Left kidney (tissue), 8 donors: ENCODE measurements at places on chromosomes 16 and 17.
A peak's percentile ranks its signal among the peaks of the same experiment; 100 is the strongest.

GRCh38 chr16:57773019-57773418, 29.3 kb downstream of the KIFC3 start:
- DNase-seq: no peak

GRCh38 chr17:21482189-21482865, 106.2 kb downstream of the KCNJ12 start:
- DNase-seq: no peak

- DNase-seq: no peak
Measured at GRCh38 chr17:62775876-62776275, 32.2 kb downstream of the MARCHF10 start.

DNA sequence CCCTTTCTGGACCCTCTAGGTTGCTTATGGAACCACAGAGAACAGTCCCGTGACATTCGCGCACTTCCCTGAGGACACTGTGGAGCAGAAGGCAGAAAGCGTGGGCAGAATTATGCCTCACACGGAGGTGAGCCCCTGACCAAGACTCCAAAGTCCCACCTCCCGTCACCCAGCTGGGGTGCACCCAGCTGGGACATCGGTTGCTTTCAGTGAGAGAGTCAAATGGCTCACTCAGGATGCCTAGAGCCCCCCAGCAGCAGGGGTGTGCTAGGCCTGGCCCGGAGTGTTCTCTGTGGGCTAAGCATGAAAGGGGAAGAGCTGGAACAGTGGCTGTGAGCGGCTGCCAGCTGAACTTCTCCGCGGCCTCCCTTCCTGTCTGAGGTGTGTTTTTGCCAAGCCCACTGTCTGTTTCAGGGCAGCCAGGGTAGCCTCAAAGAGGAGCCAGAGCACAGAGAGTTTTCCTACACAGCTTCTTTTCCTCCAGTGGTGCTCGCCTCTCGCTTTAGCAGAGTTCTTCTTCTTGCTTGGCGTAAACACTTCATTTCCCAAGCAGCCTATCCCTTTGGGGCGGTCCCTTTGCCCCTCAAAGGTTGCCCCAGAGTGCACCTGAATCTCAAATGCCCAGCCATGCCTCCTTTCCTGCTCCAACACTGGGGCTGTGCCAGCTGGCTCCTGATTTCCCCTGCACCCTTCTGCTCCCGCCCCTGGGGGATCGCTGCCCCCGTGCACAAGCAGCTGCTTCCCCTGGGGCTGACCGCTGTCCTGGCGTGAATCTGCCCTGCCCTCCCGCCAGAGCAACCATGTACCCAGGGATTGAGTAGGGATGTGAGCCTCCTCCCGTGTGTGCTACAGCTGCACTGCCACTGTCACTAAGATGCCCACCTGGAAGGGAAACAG, 2.6 kb upstream of the CHAD start:
- DNase-seq: no peak

DNA sequence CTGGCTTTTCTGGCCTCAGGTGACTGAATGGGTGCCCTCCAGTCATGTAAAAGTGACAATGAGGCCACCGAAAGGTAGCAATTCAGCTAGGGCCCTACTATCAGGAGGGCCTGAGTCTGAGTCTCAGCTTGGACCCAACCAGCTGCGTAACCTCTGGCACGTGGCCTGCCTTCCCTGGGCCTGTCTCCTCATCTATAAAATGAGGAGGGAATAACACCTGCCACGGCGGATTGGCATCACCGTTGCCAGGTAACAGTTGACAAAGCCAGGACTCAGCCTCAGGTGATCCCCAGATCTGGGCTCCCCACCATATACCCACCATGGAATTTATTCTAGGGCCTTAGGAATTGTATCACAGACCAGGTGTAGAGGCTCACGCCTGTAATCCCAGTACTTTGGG, 217.1 kb downstream of the KATNIP start:
- DNase-seq: no peak

- no peak for DNase-seq
Measured at GRCh38 chr17:5862395-5862794, 207.8 kb upstream of the WSCD1 start.

- DNase-seq: no peak
Measured at GRCh38 chr17:12282056-12282455, 261.4 kb downstream of the MAP2K4 start.

GRCh38 chr17:17816831-17817551, 19.8 kb downstream of the SREBF1 start:
- no peak for DNase-seq

DNA sequence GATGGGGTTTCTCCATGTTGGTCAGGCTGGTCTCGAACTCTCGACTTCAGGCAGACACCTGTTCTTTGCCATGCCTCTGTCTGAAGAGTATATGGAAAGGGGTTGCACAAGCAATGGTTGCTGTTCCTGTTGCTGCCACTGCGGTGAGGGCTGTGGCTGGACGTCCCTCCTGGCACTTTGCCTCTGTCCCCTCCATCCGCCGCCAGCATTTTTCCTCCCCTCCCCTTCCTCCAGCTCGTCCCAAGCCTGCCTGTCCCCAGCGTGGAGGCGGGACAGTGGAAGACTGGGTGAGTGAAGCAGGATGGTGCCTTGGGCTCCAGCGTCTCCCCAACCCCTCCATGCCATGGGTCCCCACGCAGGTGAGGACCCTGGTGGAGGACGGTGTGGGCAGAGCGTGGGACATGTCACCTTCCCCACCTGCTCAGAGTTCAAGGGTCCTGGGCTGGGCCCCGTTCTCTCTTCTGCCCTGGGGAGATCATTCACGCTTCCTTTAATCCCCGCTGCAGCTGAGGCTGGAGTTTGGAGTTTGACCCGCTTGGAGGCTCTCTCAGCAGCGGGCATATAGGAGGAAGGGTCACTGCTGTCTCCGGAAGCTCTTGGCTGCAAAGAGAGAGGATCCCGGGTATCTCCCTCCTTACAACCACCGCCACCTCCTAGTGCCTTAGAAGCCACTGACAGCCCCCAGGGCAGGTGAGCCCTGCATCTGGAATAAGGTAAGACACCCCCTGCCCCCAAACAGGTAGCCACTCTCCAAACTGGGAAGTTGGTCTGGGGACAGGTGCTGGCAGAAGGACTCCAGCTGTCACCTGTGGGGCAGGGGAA, at the start of gene SLC5A11:
Gene SLC5A11 (plus strand): TSS at position 238 of the 822 bp plus-strand sequence. CDS start 12,681 bp downstream, outside the sequence.
- no peak for DNase-seq

DNA sequence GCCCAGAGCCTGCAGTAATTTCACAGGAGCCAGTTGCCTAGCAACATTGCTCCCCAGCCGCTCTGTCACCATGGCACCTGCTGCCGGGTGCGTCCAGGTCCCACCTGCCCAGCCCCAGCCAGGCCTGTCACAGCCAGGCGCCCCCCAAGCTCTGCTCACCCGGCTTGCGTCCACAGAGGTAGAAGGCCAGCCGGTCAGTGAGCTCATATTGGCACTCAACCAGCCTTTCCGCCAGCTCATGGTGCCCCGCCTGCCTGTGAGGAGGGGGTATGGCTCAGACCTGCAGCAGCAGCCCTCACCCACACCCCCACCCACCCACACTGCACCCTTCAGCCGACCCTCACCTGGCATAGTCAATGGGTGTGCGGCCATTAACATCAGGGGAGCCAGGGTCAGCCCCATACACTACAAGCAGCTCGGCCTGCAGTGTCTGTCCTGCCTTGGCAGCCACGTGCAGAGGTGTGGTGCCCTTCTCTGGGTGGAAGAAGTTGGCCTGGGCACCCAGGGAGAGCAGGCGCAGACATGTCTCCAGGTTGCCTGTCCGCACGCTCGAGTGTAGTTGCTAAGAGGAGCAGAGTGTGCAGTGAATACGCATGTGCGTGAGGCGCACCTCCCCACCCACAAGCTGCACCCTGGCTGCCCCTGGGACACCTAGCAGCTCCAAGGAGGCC, 7.7 kb downstream of the GIT1 start:
- DNase-seq: no peak

DNA sequence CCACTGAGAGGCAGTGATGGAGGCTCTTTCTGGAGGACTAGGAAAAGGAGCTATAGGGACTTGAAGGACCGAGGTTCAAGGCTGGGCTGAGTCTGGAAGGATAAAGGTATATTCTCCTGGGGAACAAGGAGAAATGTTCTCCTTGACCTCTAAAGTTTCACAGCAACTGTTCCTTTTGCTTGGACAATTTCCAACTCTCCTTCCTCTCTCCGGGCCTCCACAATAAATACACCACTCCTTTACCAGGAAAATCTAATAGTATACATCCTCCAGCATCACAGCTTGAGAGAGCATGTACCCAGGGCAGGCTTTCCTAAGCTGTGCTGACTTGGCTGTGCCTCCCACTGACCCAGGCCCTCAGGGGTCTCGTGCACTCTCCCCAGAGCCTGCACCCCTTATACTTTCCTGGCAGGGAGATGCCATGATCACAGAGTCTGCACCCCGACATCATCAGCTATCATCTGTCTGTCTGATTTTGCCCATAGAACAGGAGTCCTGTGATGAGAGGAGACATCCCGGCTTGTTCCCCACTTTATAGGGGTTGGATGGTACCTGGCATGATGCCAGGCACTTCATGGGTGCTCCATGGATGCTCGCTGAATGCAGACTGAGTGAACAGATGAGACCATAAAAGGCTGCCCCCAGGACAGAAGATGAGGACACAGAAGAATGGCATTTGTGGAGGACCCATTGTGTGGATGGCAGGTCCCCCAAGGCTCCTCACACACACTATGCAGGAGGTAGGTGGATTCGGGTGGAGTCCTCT, 582.6 kb upstream of the CDH5 start:
- DNase-seq: no peak

- DNase-seq: peak; percentile 54
Measured at GRCh38 chr17:28725660-28726225, 290 bp downstream of the TLCD1 start.

DNA sequence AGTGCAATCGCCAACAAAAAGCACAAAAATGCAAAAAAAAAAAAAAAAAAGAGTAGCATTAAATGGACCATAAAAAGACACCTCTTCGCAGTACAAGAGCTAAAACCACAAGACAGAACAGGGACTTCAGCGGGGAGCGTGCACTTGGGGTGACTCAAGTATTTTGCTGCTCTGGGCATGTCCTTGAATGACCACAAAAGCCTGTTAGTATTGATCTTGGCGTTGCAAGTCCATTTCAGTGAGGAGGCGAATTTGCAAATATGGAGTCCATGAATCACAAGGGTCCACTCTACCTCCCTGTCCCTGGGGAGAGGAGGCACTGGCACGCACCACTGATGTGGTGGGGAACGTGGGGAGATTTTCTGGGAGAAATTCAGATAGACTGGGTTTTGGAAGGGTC, 78.9 kb downstream of the CNGB1 start:
- DNase-seq: no peak

GRCh38 chr17:75587675-75588595, at the start of gene MYO15B:
Gene MYO15B (plus strand): TSS chr17:75587800. CDS start chr17:75588058, 258 bp downstream.
- peak; percentile 70 for DNase-seq

GRCh38 chr17:11244776-11245175, 3.8 kb downstream of the SHISA6 start:
- DNase-seq: no peak

DNA sequence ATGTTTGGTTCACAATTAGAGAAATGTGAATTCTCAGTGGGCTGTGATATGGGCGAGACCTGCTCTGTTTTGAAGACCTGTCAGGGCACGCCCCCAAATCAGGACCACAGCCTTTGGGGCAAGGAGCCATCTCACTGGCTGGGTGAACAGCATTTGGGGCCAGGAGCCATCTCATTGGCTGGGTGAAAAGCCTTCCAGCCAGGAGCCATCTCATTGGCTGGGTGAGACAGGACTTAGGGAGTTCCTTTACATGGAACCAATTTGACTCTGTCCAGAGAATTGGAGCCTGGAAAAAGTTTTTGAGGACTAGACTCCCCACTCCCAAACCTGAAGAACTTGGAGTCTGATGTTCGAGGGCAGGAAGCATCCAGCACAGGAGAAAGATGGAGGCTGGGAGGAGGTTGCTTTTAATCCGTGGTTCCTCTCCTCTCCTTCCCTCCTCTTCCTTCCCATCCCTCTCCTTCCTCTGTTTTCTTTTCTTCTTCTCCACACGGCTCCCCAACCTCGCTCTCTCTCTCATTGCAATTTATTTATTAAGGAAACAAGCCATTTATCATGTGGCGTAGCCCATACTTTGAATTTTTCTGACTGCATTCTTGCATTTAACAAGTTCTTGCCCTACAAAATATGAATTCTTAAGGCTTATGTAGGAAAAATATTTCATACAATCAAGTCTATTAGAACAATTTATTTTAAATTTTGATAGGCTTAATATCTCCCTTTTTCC, 19.7 kb downstream of the FOXL1 start:
- no peak for DNase-seq

- no peak for DNase-seq
Measured at GRCh38 chr16:595942-596735, 6.3 kb downstream of the RAB40C start.

DNA sequence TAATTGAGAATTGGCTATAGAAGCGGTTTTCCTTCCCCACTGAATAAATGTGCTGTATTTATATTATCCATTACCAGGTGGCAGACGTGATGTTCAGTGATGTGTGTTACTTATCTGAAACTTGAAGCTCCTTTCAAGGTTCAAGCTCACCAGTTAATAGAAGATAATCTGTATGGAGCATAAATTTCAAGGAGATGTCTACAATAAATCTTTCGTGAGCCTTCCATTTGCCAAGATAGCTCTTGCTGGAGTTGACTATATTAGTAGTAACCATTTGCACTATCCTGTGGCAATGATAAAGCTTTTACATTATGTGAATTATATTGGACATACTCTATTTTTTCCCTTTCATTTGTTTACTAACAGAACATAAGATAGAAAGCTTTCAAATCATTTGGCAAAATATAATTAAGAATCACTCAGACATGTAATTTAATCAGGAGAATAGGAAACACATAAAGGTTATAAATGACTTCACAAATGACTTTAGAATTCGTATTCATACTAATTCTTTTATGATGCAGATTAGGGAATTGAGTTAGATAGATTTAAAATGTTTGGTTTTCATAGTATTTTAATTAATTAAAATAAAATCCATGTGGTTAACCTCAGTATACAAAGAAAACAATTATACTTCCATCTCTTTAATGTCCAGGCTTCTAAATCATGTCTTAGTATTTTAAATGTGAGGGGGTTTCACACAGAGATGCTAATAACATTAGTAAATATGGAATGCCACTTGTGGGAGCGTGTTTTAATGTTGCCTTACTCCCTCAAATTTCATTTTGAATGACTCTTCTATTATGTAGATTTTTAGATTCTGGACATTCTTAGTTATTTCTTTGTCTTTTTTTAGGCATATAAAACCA, 664.4 kb upstream of the CDH8 start:
- DNase-seq: no peak

DNA sequence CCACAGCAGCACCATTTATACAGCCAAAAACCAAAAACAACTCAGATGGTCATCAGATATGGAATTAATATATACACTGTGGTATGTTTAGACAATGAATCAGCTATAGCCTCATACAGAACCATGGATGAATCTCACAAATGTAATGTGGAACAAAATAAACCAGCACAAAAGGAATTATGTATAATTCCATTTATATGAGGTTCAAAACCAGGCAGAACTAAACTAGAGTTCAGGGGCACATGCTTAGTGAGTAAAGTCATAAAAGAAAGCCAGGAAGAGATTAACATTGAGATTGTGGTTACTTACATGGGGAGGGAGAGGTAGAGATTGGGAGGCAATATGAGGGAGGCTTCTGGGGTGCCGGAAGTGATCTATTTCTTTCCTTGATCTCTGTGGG, 231.1 kb downstream of the COPRS start:
- no peak for DNase-seq

DNA sequence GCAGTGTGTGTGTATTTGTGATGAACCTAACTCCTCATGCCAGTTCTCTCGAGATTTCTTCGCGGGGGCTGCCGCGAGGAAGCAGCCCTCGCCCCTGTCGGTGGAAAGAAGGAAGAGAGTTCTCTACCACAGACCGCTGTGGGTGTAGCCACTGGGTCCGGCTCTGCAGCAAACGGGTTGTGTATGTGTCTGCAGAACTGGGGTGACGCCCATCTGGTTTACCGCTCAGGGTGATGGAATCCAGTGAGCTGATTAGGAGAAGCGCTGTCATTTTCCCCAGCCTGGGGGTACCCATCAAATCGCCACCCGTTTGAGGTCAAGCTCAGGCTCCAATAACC, 7.7 kb downstream of the CORO6 start:
- no peak for DNase-seq
